ENCODE measurements at places on chromosomes 3 and 15.

GRCh38 chr15:42035435-42035761 lies 14.6 kb upstream of the PLA2G4E start:
- DNase-seq, result no peak

GRCh38 chr3:133691273-133692107 lies 29.7 kb upstream of the TOPBP1 start:
- no peak for DNase-seq

DNA sequence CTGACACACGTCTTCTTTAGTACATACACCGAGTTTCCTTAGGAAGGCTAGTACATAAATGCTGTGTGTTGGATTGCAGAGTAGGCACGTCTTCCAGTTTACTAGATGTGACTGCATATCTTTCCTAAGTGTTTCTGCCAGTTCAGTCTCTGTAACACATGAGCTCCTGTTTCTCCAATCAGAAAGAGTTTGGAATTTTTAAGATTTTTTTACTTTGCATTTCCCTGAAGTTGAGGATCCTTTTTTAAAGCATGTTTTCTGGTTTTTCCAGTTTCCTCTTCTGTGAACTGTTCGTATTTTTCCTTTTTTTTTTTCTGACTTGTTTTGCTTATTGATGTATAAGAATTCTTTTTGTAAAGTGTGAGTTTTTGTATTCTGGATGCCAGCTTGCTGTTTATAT lies 7.5 kb upstream of the POLR2M start:
- no peak for DNase-seq

DNA sequence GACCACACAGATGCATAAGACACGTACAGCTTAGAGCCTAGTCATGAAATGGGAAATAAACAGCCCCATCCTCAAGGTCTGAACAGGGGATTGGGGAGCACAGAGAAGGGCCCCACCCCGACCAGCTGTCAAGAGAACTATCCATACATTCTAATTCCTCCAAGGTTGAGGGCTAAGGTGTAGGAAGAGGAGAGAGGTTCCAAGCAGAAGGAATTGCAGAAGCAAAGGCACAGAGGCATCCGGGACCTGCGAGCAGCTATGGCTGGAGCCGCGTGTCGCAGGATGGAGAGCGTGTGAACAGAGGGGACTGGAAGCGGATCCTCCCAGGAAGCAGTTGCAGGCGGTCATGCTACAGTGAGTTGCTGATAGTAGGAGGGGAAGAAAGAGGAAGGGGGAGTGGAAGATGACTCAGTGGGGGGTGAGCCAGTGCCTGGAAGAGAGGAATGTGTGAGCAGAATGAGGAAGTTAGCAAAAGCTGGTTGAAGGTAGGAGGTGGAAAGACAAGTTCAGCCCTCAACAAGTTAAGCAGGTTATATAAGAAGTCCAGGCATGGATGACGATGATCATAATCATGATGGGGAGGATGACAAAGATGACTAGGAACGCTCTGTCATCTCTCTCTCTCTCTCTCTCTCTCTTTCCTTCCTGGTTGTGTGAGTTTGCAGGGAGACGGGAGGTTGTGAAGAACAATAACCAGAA lies 89.7 kb downstream of the LIPC start:
- DNase-seq, result peak; percentile 10

DNA sequence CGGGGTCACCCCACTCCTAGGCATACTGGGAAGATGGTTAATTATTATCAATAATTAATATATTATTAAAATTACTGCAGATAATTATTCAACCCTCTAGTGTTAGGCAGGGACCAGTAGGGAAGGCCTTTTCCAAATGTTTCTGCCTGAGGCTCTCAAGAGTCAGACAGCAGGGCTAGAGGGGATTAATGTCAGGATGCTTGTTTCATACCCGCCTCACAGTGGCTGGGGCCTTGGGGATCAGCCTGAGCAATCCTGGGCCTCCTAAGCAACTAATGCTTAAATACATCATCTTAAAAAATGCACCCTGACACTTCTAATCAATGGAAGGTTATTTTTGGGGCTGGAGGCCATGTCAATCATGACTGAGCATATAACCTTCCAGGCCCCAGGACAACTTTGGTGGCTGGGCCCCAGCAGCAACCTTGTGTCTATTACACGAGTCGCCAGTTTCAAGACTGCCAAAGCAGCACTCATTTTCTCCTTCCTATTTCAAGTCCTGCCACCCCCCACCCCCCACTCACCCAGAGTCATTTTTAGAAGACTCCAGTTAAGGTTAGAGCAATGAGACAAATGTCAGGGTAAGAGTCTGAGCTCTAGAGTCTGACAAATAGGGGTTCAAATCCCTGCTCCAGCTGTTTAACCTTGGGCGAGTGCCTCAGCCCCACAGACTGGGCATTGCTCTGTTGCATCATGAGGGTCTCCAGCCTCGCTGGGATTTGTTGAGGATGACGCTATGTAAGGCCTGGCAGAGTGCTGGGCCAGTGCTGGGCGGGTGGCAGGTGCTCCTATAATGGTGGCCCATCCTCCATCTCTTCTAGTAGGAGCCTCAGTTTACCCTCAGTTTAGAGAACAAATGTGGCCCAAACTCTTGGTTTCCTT lies 6.1 kb downstream of the AMOTL2 start:
- no peak for DNase-seq

DNA sequence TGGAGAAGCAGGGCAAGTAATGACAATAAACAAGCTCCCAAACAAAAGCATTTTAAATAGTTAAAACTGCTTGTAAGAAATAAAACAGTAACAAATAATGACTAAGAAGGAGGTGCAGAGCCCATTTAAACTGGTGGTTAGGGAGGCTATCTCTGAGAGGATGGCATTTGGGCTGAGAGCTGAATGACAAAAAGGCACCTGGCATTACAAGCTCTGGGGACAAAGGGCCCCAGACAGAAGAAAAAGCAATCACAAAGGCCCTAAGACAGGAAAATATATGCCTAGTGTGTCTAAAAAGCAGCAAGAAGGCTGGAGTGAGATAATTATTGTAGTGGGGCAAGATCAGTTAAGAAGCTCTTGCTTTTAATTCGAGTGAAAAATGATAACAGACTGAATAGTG lies 9.6 kb downstream of the TMEM39A start:
- no peak for DNase-seq

DNA sequence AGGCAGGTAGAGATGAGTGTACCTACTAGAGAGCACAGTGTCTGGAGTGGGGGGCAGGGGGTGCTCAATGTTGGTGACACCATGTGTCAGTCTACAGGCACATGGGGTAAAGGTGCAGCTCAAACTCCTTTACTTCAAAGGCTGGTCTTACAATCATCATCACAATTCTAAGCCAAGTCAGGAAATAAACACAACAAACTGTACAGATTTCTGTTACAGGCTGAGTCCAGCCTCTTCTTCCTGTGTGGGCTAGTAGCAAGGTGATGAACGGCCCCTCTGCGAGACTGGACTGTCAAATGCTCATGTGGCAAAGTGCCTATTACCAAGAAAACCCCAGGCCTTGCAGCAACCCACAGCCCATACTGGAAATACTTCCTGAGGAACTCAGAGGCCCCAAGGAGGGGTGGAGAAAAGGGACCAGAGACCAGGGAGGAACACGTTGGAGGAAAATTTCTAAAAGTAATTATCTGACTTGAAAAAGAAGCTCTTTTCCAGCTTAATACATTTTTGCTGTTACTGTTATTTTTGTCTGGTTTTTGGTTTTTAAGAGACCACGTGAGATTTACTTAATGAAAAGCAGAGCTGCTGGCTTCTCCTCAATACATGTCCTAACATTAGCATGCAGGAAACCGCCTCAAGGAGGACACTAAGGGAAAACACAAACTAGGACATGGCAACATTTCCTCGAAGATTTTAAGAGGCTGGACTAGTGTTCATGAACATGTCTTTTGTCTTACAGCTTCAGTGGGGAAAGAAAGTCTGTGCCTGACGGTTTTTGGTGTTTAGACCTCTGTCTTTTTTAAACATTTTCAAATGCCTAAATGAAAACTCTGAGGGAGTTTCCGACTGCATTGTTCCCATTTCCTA lies 29.5 kb downstream of the TBC1D2B start:
- DNase-seq, result no peak

GRCh38 chr3:86937306-86937791 lies 53.6 kb downstream of the VGLL3 start:
- no peak for DNase-seq

DNA sequence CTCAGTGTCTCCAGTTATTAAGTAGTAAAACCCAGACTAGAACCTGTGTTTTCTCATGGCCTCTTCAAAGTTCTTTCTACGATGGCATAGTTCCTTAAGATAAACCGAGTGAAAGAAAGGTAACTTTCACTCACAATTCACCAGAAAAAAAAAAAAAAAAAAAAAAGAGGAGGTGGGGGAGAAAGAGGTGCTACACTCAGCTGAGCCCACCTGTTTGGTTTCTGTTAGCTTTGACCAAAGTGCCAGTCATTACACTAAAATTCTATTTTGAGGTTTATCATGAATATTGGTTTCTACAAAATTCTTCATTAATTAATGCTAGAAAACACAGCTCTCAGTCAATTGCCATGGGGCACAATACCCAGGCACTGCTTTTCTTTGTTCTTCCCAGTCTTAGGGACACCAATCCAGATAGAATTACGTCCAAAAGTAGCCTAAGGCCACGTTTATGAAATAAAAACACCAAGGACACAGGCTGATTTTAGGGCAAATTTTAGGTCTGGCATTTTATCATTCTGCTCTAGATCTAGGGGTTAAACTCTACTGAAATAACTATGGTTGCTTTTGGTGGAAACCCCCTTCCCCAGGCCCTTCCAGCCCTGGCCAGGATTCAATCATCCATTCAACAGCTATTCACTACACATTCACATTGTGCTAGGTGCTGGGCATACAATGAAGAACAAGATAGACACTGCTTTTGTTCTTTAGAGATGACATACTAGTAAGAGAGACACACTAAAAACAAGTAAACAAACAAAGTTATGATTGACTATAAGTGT lies 1097.8 kb downstream of the FHIT start:
- no peak for DNase-seq

- no peak for DNase-seq
Measured at GRCh38 chr3:78026318-78026828, 986.5 kb downstream of the ROBO2 start.

DNA sequence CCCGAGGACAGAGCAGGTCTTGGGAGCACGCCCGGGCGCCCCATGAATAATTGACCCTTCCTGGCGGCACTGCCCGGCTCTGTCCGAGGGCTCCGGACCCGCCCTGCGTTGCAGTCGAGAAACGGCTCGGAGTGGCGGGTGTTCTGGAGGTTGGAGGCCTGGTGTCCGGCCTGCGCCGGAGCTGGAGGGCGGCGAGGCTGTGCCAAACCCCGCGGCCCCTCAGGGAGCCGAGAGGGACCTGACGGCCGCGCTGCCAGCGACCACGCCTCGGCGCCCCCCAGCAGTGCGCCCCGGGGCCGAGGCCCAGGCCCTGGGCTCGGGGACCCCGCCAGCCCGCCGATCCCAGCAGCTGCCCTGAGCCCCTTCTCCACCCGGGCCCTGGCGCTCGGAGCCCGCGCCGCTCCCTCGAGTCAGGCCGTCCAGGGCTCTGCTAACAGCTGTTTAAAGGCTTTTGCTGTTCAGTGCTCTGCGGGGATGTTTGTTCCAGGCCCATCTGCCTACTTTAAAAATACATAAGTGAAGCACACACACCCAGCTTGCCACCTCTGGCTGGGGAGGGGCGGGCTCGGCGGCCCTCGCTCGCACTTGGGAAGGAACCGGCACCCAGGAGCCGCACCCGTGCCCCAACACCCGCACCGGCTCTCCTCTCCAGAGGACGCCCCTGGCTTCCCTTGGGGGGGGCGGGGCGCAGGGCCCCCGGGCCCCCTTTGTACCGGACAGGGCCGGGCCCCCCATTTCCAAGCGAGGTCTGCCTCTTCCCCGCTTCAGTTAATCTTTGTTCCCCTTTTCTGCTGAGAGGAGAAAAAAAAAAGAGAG lies 730 bp upstream of the ZNF710 start:
- no peak for DNase-seq

GRCh38 chr3:50166620-50167019 lies 11.5 kb downstream of the SEMA3F start:
- no peak for DNase-seq

DNA sequence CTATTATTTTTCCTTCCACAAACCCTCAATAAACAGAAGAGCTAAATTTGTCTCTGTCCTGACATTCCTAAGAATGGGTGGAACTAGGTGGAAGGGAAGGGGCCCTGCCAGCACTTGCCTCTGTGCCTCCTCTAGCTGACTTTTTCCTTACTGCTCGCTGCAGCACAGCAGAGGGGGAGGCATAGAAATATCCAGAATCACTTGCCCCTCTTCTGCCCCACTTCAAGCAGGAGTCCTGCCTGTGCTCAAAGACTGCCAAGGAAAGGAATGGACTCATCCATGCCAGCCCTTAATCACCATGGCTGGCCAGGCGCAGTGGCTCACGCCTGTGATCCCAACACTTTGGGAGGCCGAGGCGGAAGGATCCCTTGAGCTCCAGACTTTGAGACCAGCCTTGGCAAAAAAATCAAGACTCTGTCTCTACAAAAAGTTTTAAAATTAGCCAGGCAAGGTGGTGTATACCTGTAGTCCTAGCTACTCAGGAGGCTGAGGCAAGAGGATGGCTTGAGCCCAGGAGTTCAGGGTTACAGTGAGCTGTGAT lies 51.8 kb downstream of the ADCY5 start:
- DNase-seq, result no peak

DNA sequence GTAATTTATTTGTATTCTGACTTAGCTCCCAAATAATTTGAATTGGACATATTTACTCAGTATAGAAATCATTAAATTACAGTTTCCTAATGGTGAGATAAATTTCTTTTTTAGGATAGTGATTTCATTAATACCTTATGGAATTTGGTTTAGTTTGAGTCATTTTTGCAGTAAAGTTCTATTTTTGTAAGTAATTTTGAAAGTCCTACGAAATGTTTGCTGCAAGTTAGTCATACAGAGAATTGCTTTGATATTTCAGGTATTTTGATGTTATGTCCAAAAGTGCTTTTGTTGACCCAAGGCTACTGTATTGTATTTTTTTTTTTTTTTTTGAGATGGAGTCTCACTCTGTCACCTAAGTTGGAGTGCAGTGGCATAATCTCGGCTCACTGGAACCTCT lies 41.7 kb downstream of the TCF12 start:
- no peak for DNase-seq

- DNase-seq, result no peak
Measured at GRCh38 chr3:25971736-25972135, 181.8 kb downstream of the OXSM start.

GRCh38 chr3:121619691-121620090 lies 26.5 kb downstream of the FBXO40 start:
- DNase-seq, result no peak

DNA sequence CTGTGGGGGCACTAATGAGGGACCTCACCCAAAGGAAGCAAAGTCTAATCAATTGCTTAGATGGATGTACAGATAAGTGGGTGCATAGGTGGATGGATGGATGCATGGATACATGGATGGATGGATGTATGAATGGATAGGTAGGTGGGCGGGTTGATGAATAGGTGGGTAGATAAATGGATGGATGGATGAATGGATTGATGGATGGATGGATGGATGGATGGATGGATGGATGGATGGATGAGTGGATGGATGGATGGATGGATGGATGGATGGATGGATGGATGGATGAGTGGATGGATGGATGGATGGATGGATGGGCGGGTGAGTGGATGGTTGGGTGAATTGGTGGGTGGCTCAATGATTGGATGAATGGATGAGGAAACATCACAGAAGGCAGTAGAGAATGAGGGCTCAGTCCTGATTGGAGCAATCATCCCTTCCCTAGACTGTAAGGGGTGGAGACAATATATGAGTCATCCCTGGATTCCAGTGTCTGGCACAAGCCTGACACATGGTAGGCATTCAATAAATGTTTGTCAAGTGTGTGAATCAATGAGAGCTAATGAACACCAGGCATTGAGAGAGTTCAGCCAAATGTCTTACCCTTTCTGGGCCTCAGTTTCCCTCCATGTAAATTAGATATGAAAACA lies 40.4 kb upstream of the PXYLP1 start:
- DNase-seq, result peak; percentile 57
